T-helper 1 cell treated with Interleukin-12 subunit alpha and Interleukin-12 subunit beta and Interleukin-4 antibody, amounts not matched to agents 30 ng/mL and 1 ng/mL, for 36 hours (primary cell): ENCODE measurements at places on chromosomes 7 and 10. TPM values are rescaled to one million over a fixed set of nuclear protein-coding genes. Genes with fewer than 3 reads are reported as not detected.

HTR7 gene
- not detected in 2 replicates for total RNA-seq

DNAH11 gene
- 2.2 and 2.3 TPM in 2 replicates for total RNA-seq

MYL10 gene
- total RNA-seq, result not detected in 2 replicates

DNAJB12 gene
- 38.3 and 42.2 TPM in 2 replicates for total RNA-seq

EGR2 gene
- 22.4 and 22.9 TPM in 2 replicates for total RNA-seq

NRCAM gene
- 0.12 TPM in 1 of 2 replicates, not detected in the other for total RNA-seq

ECHDC3 gene
- 0.17 and 0.49 TPM in 2 replicates for total RNA-seq

CALML5 gene
- not detected in 2 replicates for total RNA-seq

CALHM3 gene
- total RNA-seq, result 0.20 TPM in 1 of 2 replicates, not detected in the other

PURB gene
- total RNA-seq, result 31.1 TPM in 2 replicates

PHKG1 gene
- 1.5 and 2.0 TPM in 2 replicates for total RNA-seq

CCDC146 gene
- 11.6 and 14.3 TPM in 2 replicates for total RNA-seq

CHRM2 gene
- not detected in 2 replicates for total RNA-seq

NYAP1 gene
- total RNA-seq, result 0.12 TPM in 1 of 2 replicates, not detected in the other

GJD4 gene
- not detected in 2 replicates for total RNA-seq

SPDYE2 gene
- 0.12 TPM in 1 of 2 replicates, not detected in the other for total RNA-seq
